ENCODE measurements at places on chromosomes 11 and 22.

DNA sequence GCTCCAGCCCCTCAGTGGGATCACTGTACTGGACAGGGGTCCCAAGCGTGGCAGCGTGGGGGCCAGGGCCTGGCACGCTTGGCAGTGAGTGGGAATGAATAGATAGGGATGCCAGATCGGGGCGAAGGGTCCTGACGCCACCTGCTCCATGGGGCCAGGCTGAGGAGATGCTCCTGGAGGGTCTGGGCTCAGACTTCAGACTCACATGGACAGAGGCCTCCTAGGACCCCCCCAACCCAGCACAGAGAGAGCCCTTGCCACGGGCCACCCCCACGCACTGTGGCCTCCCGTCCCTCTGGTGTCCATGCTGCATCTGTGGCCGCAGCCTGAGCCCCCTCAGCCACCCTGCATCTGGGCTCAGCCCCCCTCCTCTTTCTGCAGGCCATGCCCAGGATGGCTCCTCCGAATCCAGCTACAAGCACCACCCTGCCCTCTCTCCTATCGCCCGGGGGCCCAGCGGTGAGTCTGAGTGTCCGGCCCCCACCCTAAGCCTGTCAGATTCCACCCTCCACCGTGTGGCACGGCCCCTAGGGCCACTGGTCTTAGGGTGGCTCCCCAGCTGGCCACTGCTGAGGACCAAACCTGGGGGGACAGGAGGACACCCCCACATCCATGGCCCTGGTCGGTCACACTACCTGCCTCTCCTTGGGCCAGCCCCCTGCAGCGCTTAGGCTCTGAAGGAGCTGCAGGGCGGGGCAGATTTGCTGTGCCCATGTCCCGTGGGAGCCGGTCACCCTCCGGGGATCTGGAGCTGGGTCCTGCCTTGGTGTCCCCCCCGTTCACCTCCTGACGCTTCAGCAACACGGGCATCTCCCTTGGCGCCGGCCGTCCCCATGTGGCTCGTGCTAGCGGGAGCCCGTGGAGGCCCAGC, 2.7 kb downstream of the MUC5AC start:
- no peak for DNase-seq

- no peak for DNase-seq
These were observed 227.6 kb upstream of the PITPNB start for GRCh38 chr22:28146401-28147314.

DNA sequence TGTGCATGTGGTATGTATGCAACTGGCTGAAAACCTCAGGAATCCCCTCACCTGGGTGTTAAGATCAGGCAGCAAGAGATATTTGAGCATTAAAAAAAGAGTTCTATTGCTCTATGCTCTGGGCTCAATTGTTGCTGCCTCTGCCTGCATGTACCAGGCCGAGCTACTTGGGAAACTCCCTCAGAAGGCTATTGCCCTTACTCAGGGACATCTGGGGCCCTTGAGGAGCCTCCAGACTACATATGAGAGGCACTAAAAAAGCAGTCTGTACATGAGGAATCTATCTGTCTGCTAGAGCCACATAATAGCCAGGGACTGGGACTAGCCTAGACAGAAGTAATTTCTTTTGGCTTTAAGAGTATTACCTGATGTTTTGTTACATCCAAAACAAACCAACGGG, 120.1 kb downstream of the SWAP70 start:
- DNase-seq: no peak

GRCh38 chr22:29225422-29226090, 19.9 kb downstream of the EMID1 start:
- no peak for DNase-seq

- peak; percentile 1 for DNase-seq
These were observed 2.4 kb downstream of the PIM3 start for GRCh38 chr22:49962751-49963646.

DNA sequence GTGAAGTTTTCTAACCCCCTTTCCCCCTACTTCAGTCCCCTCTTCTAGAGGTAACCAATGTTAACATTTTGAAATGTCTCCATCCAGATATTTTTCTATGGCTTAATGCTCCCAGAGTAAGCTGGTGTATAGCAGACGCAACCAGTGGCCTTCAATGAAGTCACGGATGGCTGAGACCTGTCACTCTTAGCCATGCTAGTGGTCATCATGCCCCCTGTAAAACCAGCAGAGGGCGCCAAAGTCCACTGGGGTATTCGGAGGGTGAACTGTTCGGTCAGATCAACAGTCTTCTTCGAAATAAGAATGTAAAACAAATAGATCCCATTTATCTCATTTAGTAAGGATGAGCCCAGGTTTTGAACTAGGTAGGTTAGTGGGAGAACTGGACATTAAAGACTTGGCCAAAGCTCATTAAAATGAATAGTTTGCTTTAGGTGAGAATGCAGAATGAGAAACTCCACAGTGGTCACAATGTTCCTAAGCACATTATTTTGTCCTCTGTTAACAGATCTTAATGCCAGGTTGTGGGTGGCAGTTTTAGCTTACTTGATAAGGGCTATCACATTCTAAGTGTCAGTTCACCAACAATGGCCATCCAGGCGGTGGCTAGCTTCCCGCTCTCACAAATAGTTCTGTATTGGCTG, 8.6 kb upstream of the MMP8 start:
- DNase-seq: peak; percentile 19

- DNase-seq: no peak
These were observed 77.1 kb upstream of the IGLL5 start for GRCh38 chr22:22810471-22810870.

- no peak for DNase-seq
These were observed 14.9 kb downstream of the TOB2 start for GRCh38 chr22:41431656-41432055.

- DNase-seq: no peak
These were observed 52.6 kb upstream of the NAV2 start for GRCh38 chr11:19660076-19660475.

DNA sequence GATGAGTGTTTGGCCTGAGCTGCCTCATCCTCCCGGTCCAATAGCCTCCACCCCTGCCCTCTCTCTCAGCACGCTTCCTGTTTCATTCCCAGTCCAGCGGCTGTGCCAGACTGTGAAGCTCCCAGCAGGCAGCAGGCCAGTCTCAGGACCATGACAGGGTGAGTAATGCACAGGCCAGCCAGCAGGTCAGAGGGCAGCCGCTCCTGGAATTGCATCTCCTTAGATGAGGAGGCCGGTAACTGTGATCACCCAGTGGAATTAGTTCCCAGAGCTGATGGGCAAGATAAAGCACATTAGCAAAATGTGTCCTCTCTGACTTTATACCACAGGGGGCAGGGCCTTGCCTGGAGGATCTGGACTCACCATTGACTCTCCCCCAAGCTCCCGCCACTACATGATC, 251.2 kb downstream of the ETS1 start:
- DNase-seq: no peak
